ENCODE measurements at places on chromosomes 7 and 10.

DNA sequence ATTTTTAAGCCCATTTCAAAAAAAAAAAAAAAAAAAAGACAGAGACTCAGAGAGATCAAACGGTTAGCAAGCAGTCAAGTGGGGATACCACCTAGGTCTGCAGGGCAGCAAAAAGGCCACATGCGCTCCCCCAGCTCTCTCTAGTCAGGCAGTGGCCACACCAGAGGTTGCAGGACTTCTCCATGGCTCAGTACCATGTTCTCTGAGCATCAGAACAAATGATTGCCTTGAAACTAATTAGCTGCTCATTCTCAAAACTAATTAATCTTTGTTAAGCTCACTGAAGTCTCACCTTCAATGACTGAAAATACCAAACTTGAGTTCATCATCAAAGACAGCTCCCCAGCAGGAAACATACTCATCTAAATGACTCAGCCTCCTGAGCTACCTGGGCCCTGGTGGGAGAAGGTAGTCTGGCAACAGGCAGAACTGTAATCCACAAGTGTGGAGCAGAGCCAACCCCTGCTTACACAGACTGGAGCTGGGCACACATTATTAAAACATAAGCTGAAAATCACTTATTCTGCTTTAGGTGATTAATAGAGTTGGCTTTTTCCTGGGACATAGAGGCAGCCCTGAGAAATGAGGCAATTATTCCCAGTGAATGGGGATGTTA lies 319.6 kb downstream of the GRID1 start:
- DNase-seq = no peak

- DNase-seq = no peak
These were observed 73.6 kb downstream of the AHCYL2 start for GRCh38 chr7:129298268-129298893.

- DNase-seq = no peak
These were observed 591.1 kb downstream of the PTPRN2 start for GRCh38 chr7:157996359-157997079.

- DNase-seq = no peak
These were observed 51.2 kb upstream of the LRRC4 start for GRCh38 chr7:128082431-128082830.

DNA sequence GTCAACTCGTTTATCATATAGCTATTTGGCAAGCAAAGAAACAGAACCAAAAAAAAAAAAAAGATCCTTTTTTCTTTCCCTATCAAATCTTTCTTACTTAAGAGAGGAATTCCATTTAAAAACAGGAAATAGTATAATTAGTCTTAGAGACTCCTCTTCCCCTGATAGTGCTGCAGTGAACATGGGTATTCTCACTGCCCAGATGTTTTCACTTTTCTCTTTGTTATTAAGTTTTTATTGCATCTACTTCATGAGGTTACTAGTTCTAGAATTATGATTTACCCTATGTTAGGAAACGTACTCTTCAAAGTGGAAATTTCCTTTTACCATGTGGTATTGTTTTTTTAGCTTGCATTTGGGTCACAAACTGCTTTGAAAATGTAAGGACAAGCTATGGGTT lies 8.5 kb downstream of the CASP2 start:
- DNase-seq = no peak

DNA sequence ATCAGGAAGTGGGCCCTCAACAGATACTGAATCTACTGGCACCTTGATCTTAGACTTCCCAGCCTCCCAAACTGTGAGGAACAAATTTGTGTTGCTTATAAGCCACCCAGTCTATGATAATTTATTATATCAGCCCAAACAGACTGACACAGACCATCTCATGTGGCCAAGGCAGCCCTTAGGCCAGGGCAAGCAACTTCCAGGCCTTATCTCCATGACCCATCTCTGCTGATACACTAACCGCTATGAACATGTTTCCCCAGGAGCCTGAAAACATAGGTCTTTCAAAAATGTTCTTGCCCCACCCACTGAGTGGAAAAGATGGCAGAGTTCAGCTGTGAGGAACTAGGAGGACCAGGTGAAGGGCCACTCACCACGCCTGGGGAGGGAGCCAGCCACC lies 3.2 kb upstream of the BLOC1S2 start:
- no peak for DNase-seq

- no peak for DNase-seq
These were observed 46.3 kb downstream of the BUB3 start for GRCh38 chr10:123200531-123200930.

- DNase-seq = no peak
These were observed 160.2 kb downstream of the ARHGAP12 start for GRCh38 chr10:31768467-31768866.

- DNase-seq = no peak
These were observed 28.6 kb downstream of the SORBS1 start for GRCh38 chr10:95532536-95532935.

GRCh38 chr7:151894111-151895007 lies 17.4 kb upstream of the PRKAG2 start:
- no peak for DNase-seq

DNA sequence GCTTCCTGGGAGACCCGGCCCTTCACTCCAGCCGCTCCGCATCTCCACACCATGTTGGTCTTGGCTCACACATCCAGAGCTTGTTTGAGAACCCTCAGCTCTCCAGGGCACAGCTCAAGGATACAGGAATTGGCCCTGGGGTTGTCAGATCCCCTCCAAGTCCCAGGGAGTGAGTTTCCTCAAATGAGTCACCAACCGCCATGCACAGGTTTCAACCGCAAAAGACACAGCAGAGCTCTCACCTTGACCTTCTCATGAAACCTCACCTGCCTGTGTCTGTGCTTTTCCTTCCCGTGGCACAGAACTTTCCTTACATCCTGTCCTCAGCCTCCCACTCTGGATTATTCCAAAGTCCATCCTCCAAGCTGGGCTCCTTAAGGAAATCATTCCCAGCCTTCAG lies 20.6 kb downstream of the AZGP1 start:
- DNase-seq = no peak

GRCh38 chr7:93972029-93972725 lies 32.0 kb downstream of the BET1 start:
- no peak for DNase-seq

DNA sequence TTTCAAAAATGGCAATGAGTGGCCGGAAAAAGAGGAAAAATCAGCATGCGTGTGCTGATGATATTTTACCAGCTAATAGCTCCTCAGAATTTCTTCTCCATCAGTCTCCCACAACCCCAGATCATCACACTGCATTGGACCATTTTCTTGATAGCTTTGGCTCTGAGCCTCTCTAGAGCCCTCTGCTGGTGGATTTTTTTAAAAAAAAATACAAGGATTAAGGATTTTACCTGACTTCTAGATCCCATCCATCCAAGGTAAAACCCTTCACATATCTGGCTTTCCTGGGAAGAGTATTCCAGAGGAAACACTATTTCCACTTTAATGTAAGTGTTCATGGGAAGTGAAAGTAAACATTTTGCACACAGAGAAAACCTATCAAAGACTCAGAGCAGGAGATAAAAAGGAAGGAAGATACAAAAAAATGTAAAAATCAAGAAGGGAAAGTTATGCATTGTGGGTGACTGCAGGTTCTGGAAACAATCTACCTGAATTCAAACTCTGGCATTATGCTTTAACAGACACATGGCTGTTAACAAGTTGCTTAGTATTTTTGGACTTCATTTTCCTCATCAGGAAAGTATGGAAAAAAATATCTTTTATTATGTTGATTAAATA lies 380.9 kb downstream of the LRRTM3 start:
- no peak for DNase-seq

DNA sequence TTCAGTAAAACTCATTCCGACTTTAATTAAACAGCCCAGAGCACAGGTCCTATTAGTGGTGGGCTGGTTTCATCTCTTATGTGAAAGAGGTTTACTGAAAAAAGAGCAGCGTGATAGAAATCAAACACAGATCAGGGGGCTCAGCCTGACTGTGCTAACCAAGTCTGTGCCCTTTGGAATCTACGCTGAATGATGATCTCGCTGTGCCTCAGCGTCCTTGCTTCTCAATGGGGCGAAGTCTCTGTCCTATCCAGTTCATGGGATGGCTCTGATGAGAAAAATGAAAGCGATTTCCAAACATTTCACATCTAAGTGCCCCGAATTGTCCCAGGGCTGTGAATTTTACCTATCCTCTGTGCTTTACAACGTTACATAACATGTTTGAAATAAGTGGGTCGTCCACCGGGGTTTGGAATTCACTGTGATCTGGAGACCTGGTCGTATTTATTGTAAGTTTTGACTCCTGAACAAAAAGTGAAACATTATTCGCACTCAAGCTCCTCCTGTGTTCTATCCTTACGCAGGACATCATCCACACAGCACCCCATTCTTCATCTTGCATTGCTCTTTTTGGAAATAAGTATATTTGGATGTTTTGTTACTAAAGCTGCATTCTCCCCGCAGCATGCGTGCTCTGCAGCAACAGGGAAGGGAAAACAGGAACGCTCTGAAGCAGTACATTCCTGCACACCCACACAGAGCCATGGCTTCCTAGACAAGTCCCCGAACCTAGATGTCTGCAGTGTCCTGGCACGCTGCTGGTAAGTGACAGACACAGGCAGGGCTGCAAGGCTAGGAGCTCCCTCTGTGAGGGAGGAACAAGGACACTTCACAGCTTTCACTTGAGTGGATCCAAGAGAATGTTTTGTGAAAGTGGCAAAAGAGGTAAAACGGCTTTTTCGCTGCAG lies 83.5 kb downstream of the SLC37A3 start:
- DNase-seq = no peak

DNA sequence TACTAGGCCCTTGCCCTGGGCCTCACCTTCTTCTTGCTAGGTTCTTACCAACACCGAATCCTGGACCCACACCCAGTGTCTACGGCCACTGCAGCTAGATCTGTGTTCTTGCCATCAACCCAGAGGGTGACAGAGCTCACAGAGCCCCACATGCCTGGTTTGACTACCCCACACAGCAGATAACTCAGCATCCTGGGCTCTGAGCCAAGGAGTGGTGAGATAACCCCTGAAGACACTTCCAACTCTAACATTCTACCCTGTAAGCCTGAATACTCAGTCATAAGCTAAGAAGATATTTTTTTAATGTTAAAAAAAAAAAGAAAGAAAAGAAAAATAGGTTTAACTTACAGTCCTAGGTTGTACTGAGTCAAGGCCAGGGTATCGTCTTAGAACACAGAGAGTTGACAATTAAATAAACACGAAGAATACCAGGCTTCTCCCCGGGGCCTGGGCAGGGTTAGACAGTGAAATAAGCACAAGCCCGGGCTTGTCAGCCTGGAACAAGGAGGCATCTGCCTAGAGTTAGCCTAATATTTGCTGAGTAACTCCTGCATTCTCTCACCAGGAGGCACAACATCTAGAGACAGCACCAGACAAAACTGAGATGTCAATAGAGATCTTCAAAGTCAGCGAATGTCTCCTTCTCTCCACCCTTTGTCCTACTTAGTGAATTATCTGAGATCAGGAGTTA lies 556.5 kb upstream of the LRRN3 start:
- DNase-seq = no peak
